ENCODE measurements at places on chromosomes 5 and 9.

- DNase-seq = no peak
Observed at GRCh38 chr5:135376961-135377624, 21.9 kb downstream of the MACROH2A1 start.

DNA sequence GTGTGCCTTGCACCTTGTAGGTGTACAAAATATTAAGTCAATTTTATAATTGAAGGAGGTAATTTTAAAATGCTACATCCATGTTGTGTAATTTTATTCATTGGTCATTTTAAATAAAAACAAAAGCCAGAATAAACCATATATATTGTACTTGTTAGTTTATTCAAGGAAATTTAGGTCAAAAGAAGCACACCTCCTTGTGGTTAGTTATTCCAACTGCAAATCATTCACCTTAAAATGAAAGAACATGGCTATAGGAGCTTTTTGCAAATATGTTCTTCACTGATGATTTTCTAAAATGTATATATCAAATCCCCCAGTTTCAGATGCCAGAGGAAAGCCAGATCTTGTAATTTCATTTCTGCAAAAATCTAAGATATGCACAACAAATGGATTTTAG lies 5.4 kb upstream of the MOCS2 start:
- DNase-seq = no peak

DNA sequence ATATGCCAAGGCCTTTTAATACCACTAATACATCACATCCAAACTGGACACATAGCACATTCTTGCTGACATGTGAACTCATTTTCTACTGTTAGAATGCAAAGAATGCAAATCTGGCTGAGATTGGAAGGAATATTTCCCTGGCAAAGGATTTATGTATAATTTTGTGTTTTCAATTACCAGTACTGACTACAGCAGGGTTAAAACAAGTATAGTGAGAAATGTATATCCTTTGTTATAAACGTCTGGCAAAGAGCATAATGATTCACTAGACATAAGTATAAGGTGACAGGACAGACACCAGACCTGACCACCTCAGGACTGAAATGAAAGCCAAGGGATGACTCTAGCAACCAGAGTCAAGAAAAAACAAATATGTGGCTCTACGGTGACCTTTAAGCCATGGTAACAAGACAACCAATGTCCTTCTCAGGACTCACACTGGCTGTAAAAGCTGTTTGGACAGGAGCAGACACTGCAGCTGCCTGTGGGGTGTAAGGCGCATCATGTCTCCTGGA lies 95.0 kb downstream of the MRPS27 start:
- no peak for DNase-seq

DNA sequence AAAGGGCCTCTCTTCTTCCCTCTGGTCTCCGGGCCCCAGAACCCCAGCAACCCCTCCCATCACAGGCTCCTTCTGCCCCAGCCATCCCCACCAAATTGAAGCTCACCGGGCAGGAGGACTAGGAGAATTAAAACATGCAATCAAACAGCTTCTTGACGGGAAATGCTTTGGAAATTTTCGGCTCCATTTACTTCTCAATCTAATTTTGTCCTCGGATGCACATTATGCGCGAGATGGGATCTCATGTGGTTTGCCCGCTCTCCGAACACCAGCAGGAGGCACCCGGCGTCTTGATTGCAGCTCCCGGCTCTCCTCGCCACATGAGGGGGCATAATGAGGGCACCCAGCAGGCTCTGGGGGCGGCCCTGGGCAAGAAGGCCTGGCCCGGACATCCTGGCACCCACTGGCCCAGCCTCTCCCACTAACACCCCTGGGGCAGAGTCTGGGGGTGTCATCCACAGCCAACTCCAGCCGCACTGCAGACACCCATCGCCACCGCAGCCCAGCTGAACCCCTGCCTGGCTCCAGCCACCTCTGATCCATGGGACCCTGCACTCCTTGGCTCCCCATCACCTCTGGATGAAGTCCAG lies 135.5 kb downstream of the PAX5 start:
- DNase-seq = no peak

DNA sequence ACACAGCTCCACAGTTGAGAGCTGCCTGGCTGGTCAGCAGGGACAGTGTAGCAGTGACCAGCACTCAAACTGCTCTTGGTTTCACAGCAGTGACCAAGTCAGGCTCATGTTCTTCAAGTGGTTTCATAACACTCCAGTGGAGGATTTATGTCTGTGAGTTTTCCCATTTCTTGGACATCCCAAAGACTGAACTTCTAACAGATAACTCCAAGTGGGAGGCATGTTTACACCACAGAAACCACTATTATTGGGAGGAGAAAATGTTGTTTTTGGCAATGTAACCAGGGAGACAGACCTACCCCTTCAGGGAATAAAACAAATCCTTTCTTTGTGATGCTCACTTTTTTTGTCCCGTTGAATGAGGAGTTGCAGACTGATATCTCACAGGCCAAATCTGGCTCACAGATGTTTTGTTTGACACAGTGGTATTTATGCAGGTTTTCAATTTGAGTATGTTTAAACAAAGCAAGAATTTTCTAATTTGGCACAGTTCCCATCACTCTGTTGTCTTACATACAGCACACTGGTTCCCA lies 141.5 kb downstream of the RMI1 start:
- DNase-seq = no peak

Data from activated CD8-positive, alpha-beta memory T cell treated with anti-CD3 and anti-CD28 coated beads for 48 hours (primary cell).